ENCODE measurements at places on chromosomes 12 and 14. TPM values are rescaled to one million over a fixed set of nuclear protein-coding genes. Genes with fewer than 3 reads are reported as not detected.
A peak's percentile ranks its signal among the peaks of the same experiment; 100 is the strongest.

Gene OVCH1
- total RNA-seq = not detected

Gene MYO1A
- not detected for total RNA-seq

Gene GAPDH
- total RNA-seq = 7,326 TPM

DNA sequence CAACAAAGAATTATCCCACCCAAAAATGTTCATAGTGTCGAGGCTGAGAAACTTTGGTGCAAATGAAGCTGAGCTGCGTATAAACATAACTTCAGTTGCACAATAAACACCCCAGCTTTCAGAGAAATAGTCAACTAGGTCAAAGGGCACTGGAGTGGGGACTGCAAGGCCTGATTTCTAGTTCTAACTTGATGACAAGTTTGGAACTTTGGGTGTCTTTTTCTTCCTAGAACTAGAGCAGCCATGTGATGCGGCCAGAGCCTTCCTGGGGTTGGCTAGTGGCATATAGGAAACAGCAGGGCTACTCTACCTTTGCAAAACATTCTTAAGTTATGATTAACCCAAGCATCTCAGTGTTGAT lies 298.4 kb upstream of the AMIGO2 start:
- H3K4me1 ChIP-seq = peaks cover 24% of the 10 kb centered on the region
- H3K27me3 ChIP-seq = no peaks in the 10 kb centered on the region

DNA sequence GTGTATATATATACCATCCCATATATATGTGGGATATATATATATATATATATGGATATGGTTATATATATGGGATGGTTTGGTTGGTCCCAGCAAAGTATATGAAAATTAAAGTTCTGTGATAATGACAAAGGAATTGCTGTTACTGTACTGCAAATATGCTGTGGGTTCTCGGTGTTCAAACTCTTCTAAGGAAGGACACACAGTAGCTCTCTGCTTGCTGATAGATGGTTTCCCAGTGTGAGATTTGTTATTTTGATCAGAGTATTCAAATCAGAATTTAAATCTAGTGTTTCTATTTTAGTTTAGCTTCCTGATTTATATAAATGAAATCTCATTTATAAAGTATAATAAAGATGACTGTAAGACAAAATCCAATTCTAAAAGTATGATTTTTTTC lies 19.7 kb downstream of the SLC35E3 start:
- no peaks in the 10 kb centered on the region for H3K27me3 ChIP-seq
- H3K27ac ChIP-seq = no peak overlapping the region
- no peak for DNase-seq
- no peak overlapping the region for H3K4me3 ChIP-seq
- no peaks in the 10 kb centered on the region for H3K4me1 ChIP-seq
- H3K36me3 ChIP-seq = no peaks in the 10 kb centered on the region

- H3K27me3 ChIP-seq = no peaks in the 10 kb centered on the region
- H3K4me3 ChIP-seq = peak overlapping the region; percentile 61
- peaks cover 13% of the 10 kb centered on the region for H3K4me1 ChIP-seq
- DNase-seq = no peak
Measured at GRCh38 chr12:130839770-130840404, 837 bp upstream of the STX2 start.

- peaks cover 25% of the 10 kb centered on the region for H3K4me1 ChIP-seq
- no peak overlapping the region for H3K4me3 ChIP-seq
- H3K27me3 ChIP-seq = no peaks in the 10 kb centered on the region
- peaks cover 4% of the 10 kb centered on the region for H3K36me3 ChIP-seq
Measured at GRCh38 chr14:69741055-69741454, 25.9 kb upstream of the SRSF5 start.

DNA sequence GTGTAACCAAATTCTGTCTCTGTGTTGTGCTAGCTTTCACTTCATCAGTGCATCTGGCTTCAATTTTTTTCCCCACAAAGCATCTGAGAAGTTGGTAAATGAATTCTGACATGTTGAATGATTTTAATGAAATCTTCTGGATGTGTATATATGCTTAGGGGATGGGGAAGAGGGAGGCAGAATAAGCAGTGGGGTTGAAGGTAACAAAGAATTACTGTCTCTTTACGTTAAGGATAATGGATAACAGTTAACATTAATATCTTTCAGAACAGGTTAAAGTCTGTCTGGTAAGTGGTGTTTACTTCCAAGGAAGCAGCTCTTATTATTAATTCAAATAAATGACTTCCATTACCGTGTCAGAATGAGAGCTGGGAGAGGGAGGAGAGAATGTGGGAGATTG lies 261.7 kb downstream of the ERC1 start:
- H3K27ac ChIP-seq = no peak overlapping the region
- no peak overlapping the region for H3K4me3 ChIP-seq
- H3K4me1 ChIP-seq = no peaks in the 10 kb centered on the region
- H3K36me3 ChIP-seq = no peaks in the 10 kb centered on the region

DNA sequence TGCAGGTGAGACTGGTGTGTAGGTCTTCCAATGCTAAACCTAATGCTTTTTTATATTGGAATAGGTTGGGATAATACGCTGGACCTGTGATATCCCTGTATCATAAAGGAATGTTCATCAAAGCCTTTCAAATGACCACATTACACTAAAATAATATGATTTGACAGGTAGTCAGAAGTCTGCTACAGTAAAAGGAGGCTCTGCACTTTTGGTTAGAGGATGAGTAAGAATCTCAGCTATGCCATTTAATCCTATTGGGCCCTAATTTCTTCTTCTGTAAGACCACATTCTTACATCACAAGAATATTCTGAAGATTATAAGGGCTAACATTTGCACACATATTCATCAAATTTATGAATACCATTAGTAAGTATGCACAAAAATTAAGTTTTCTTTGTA lies 250.5 kb upstream of the FLRT2 start:
- no peaks in the 10 kb centered on the region for H3K4me1 ChIP-seq
- DNase-seq = no peak

DNA sequence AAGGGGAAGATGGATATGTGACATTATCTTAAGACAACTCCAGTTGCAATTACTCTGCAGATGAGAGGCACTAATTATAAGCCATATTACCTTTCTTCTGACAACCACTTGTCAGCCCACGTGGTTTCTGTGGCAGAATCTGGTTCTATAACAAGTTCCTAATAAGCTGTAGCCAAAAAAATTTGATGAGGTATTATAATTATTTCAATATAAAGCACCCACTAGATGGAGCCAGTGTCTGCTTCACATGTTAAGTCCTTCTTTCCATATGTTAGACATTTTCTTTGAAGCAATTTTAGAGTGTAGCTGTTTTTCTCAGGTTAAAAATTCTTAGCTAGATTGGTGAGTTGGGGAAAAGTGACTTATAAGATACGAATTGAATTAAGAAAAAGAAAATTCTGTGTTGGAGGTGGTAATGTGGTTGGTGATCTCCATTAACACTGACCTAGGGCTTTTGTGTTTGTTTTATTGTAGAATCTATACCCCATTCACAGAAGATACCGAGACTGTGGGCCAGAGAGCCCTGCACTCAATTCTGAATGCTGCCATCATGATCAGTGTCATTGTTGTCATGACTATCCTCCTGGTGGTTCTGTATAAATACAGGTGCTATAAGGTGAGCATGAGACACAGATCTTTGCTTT lies 36.9 kb downstream of the PSEN1 start:
- no peak overlapping the region for H3K4me3 ChIP-seq
- peaks cover 46% of the 10 kb centered on the region for H3K36me3 ChIP-seq
- no peaks in the 10 kb centered on the region for H3K27me3 ChIP-seq
- no peaks in the 10 kb centered on the region for H3K4me1 ChIP-seq

GRCh38 chr12:94783862-94784261 lies 133.5 kb upstream of the TMCC3 start:
- peak; percentile 60 for DNase-seq
- H3K27ac ChIP-seq = no peak overlapping the region
- H3K27me3 ChIP-seq = no peaks in the 10 kb centered on the region

- H3K4me1 ChIP-seq = peaks cover 47% of the 10 kb centered on the region
- no peaks in the 10 kb centered on the region for H3K27me3 ChIP-seq
- H3K4me3 ChIP-seq = peak within 1 kb of the TSS; percentile 69
- H3K27ac ChIP-seq = peak within 1 kb of the TSS; percentile 58
- no peaks in the 10 kb centered on the region for H3K36me3 ChIP-seq
Measured at GRCh38 chr12:122730215-122731014, at the start of gene HCAR1. Gene HCAR1 (minus strand): TSS chr12:122730844. CDS start chr12:122730339, 505 bp downstream.

- no peak overlapping the region for H3K27ac ChIP-seq
- no peaks in the 10 kb centered on the region for H3K36me3 ChIP-seq
- no peaks in the 10 kb centered on the region for H3K27me3 ChIP-seq
- DNase-seq = no peak
- no peaks in the 10 kb centered on the region for H3K4me1 ChIP-seq
Measured at GRCh38 chr14:81743605-81744004, 210.0 kb upstream of the SEL1L start.
